NCI-H446 treated with DMSO at 0.1 percent for 48 hours (cell line): ENCODE measurements at places on chromosomes 1 and 21.

DNA sequence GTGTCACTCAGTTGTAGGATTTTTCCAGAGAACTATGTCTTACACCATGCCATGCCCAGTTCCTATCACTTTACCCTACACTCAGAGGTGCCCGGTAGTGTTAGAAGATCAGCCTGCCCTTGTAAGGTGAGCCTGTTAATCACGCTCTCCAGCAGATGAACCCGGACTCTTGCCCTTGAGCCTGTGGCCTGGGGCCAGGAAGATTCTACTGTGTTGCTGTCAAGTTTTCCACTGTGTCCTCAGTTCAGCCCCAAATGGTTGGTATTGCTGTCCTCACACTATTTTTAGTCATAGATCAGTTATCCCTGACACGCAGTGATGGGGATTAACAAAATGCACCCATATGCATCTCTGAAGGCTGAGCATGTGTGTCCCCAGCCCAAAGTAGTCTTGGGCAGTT lies 105.0 kb upstream of the SPAG17 start:
- no peak for DNase-seq

GRCh38 chr1:187958207-187958606 lies 1129.5 kb downstream of the PLA2G4A start:
- DNase-seq, result no peak

DNA sequence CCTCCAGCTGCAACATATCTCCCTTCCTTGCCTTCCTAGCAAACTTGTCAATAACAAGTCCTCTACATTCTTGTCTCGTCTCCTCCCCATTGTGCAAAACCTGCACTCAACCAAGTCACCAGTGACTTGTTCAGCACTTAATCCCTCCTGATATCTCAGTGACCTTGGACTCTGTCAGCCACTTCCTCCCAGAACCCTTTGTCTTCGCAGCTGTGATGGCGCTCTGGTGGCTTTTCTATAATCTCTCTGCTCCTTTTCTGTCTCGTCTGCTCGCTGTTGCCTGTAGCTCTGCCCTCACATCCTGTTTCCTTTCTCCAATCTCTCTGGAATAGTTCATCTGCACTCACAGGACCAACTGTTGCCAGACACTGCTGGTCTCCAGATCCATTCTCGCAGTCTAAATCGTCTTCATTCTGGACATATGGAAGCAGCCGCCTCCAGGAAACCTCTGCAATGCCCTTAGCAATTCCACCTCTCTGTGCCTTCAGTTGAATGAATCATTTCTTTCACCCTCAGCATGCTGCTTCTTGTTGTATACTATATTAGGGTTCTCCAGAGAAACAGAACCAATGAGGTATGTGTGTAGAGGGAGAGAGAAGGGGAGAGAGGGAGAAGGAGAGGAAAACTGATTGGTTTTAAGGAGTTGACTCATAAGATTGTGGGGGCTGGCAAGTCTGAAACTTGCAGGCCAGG lies 17.4 kb upstream of the IFNAR2 start:
- no peak for DNase-seq

GRCh38 chr1:61434276-61434675 lies 290.7 kb downstream of the TM2D1 start:
- no peak for DNase-seq

- DNase-seq, result no peak
Observed at GRCh38 chr1:184789884-184790283, 35.2 kb upstream of the EDEM3 start.

- no peak for DNase-seq
Observed at GRCh38 chr1:102002057-102002456, 5.3 kb upstream of the OLFM3 start.
